Stimulated activated CD8-positive, alpha-beta memory T cell treated with anti-CD3 and anti-CD28 coated beads, Interleukin-2, amount 100 ng/mL, for 1 hour (primary cell): ENCODE measurements at places on chromosomes 7 and 10.

DNA sequence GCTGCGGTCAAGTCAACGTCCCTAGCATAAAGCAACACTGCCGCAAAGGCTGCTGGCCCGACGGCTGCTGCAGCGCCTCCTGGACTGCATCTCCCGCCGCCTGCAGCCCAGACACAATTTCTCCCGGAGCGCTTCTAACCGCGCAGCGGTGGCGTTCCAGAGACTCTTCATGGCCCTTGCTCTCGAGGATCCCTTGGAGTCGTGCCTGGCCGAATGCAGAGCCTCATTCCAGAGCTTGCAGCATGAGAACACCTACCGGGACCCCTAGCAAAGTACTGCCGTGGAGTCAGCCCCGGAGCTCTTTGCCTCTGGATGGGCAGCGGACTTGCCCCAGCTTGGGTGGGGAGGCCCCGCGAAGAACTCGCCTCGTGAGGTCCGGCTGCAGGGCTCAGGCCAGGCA, 79.7 kb upstream of the ZNF32 start:
- no peak for DNase-seq

DNA sequence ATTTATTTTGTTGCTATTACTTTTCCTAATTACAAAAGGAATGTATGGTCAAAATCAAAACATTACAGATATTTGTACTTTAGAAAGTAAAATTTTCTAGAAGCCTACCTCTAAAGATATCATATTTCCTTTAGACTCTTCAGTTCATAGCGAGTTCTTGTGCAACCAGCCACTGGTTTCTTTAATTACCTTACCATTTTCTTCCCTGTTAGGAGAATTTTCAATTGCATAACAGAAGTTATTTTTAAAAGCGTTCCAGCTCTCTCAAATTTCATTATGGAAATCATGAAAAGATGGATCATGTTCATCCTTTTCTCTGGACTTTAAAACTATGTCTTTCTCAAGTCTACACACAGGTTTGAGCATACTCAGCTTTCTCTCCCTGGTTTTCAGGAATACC, 5.0 kb upstream of the TRUB1 start:
- DNase-seq: no peak

DNA sequence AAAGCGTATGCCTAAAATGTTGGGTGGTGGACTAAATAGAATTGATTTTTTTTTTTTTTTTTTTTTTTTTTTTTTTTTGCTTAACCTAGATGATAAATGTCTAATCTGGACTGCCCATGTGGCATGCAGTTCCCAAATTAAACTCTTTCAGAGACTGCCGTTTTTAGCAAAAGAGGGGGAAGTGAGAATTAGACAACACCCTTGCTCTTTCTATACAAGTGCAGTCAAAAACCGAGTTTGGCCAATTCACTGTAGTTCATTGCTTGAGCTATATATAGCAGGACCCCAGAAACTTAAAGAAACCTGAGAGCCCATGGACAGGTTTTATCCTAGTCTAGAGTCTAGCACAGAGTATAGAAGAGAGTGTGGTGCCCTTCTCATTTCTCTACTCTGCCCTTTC, 141.9 kb downstream of the GRM3 start:
- no peak for DNase-seq

- no peak for DNase-seq
These were observed 236.1 kb upstream of the BMPER start for GRCh38 chr7:33669251-33669670.

GRCh38 chr10:125700355-125700911, 17.5 kb upstream of the TEX36 start:
- no peak for DNase-seq

- DNase-seq: no peak
These were observed 112.4 kb upstream of the EEPD1 start for GRCh38 chr7:36040679-36041078.

- DNase-seq: no peak
These were observed 5.0 kb downstream of the TNS3 start for GRCh38 chr7:47576866-47577306.

- no peak for DNase-seq
These were observed 123.6 kb downstream of the ATXN7L1 start for GRCh38 chr7:105752671-105753275.

DNA sequence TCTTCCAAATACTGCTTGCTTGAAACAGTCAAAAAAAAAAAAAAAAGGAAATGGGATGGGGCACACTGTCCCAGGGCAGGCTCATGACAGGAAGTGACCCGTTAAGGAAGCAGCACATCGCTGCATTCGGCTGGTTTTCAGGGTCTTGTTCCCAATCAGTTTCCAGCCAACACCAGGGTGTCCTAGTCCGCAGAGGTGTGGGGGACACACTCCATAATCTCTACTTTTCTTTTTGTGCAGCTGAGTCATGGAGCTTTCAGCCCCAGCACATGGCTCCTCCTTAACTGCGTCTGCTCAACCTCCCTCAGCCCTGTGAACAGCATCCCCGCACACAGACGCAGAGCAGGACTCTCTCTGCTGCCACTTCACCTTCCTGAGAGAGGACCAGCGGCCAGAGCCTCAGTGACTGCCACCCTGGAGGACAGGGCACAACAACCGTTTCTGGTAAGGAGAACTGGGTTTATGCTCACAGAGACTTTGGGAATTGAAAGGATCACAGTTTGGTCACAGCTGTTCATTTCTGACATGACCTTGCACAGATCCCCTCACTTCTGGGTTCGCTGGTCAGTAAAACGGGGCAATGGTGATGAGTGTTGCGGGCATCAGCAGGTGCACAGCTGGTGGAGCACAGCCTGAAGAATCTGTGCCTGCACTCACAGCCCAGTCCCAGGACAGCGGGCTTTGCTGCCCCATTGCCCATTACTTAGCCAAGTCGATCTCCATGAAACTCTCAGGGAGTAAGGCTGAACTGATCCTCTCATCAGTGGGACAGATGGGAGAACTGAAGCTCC, at the start of gene GIMAP5:
Gene GIMAP5 (plus strand): TSS at position 154 of the 791 bp plus-strand sequence. CDS start 3,467 bp downstream, outside the sequence.
- peak; percentile 29 for DNase-seq

DNA sequence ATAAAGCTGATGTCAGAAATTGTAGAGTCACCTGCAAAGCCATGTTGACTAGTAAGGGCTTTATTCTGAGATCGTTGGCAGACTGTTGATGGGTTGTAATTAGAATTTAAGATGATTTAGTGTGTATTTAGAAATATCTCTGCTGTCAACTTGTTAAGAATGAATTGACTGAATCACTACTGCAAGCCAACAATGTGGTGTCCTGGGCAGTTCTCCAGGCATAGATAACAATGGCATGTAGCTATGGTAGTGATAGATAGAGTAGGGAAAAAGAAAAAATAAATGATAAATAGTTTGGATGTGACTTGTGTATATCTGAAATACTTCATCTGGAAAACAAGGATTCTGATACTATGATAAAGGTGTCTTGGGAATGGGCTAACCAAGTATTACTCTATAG, 640.2 kb downstream of the ARL4A start:
- no peak for DNase-seq

GRCh38 chr10:83164156-83164555, 975.2 kb upstream of the GHITM start:
- no peak for DNase-seq

GRCh38 chr10:125881192-125881591, at the start of gene DHX32:
Gene DHX32, minus strand, starts transcription at chr10:125881292. Its CDS starts 468 bp downstream, at chr10:125880824.
- DNase-seq: no peak

GRCh38 chr7:156725073-156725472, 84.5 kb downstream of the RNF32 start:
- no peak for DNase-seq

DNA sequence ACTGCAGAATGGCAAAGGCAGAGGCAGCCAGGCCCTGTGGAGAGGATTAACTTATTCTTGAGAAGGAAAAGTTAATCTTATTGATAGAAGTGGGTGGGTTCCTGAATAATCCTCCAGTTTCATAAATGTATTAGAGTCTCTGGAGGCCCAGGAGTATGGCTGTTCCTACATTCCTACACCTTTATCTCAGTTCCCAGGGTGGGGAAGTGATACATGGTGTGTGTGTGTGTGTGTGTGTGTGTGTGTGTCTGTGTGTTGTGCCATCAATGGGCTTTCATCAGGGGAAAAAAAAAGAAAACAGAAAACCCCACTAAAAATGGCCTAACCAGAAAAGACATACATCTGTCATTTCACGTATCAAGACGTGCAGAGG, 22.0 kb upstream of the GSDME start:
- no peak for DNase-seq

DNA sequence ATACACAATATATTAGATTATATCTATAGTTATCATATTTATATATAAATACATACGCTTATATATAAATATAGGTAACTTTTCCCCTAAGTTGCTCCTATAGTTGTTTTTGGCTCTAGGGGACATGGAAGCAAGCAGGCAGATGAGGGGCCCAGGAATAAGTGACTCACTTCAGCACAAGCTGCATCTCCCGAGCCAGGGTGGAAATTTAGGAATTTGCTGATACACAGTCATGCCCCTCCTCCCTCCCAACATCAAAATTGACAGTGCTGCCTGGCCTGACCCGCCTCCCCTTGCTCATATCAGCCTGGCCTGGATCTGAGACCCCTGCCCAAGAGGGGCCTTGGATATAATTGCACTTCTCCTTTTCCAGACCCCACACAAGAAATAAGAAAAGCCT, 33.8 kb downstream of the MKI67 start:
- DNase-seq: no peak

DNA sequence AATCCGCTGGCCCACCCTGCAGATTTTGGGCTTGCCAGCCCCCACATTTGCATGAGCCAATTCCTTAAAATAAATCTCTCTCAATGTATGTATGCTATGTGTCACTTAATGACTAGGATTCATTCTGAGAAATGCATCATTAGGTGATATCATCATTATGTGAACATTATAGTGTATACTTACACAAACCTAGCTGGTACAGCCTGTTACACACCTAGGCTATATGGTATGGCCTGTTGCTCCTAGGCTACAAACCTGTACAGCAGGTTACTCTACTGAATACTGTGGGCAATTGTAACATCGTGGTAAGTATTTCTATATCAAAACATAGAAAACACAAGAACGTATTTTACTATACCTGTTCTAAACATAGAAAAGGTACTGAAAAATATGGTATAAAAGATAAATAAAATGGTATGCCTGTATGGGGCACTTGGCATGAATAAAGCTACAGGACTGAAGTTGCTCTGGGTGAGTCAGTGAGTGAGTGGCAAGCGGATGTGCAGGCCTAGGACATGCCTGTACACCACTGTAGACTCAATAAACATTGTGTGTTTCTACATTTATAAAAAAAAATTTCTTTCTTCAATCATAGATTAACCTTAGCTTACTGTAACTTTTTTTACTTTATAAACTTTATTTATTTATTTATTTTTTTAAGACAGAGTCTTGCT, 135.9 kb downstream of the ABCA13 start:
- no peak for DNase-seq

DNA sequence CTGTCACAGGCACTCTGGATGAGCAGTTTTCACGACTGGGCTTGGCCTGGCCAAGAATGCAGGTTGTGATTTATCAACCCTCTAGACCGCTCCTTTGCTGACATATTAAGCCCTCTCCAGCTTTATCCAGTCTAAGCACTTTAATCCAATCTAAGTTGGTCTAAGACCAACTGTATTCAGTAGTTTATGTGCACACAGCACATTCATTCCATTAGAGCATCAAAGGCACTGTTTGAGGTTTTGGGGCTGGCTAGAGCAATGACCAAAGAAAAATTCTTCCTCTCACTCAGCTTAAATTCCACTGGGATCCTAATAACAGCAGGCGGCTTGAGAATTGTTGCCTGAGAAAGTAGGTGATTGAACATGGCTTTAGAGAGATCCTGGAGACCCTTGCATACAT, 176.0 kb upstream of the INSYN2A start:
- no peak for DNase-seq

- no peak for DNase-seq
These were observed 160.5 kb downstream of the PHTF2 start for GRCh38 chr7:77959080-77959479.

GRCh38 chr10:43229208-43230061, 37.4 kb downstream of the RASGEF1A start:
- DNase-seq: peak; percentile 19

DNA sequence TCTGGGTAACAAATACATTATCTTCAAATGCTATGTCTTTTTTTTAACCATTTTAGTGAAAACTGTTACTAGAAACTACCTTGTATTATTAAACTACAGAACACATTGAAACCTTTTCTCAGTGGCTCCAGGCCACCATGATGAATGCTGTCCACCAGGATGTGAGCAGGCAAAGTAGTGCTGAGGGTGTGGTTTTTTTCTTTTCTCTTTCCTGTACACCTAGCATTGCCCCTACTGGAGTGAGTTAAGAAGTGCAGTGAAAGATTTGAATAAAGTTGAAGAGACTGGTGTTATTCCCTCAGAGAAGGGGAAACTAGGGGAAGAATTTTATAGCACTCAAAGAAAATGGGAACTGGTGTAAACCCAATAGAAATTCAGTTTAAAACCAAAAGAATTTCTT, 120.0 kb upstream of the SAMD8 start:
- no peak for DNase-seq

DNA sequence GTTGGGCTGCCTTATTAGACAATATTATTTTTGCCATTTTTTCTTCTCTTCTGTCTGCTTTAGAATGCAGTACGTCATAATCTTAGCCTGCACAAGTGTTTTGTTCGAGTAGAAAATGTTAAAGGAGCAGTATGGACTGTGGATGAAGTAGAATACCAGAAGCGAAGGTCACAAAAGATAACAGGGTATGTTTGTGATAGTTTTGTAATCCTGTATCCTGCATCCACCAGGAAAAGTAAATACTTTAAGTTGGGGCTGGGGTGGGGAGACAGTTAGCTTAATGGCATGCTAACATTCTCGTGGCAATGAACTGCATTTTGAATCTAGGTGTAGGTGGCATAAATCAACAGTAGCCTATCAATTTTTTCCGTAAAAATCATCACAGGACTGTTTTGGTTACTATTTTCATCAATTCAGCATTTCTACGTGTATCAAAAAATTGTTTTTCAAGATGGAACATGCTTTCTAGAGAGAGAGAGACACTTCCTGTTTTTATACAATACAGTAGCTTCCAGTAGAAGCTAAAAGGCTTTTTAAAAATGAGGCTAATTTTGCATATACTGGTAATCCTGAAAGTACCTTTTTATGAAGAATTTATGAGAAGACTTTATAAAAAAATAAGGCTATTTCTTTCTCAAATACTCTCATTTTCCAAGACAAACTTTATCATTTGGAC, 247.5 kb downstream of the FOXP2 start:
- no peak for DNase-seq

- DNase-seq: no peak
These were observed 16.5 kb downstream of the WDR86 start for GRCh38 chr7:151393031-151393977.

DNA sequence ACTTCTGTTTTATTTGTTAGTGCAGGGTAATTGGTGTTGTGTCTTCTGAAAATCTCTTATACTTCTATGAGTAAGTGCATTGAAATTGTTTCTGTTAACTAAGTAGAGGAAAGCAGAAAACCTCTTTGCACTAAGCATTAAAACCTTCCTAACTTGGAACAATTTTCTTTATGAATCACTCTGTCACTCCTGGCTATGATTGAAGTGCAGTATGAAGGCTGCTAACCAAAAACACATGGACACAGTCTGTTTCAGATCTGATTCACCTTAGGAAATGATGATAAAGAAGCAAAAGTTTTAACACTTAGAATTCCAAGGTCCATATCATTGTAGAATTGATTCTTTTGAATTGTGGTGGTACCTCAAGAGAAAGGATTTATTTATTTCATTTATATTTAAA, 41.9 kb downstream of the MET start:
- no peak for DNase-seq
